ENCODE measurements at places on chromosomes 3 and 15. TPM values are rescaled to one million over a fixed set of nuclear protein-coding genes. Genes with fewer than 3 reads are reported as not detected.

- no peak for DNase-seq
These were observed 99.1 kb upstream of the CHMP2B start for GRCh38 chr3:87128006-87128405.

- no peak for DNase-seq
These were observed 13.9 kb downstream of the STAC start for GRCh38 chr3:36394176-36394575.

- DNase-seq = no peak
These were observed 417.7 kb upstream of the TBL1XR1 start for GRCh38 chr3:177615015-177615414.

GRCh38 chr15:56719774-56720555 lies 13.3 kb downstream of the ZNF280D start:
- no peak for DNase-seq

GRCh38 chr15:48190932-48191573 lies 412 bp upstream of the CTXN2 start:
- peak; percentile 90 for DNase-seq

DNA sequence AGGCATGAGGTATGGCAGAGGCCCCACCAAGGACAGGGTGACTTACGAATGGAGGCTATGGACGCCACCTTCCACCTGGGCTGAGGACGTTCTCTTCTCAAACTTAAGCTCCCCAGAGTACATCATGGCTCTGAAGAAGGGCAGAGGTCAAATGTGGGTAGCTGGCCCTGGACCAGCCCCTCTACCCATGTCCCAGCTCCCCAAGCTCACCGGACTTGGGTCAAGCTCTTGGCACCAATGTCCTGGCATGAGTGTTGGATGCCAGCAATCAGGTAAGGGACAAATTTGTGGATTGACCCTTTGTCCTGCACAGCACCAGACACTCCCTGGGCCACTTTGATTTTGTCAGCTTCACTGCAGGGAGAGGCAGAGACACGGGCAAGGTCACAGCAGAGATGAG lies 2.5 kb downstream of the NDUFAF3 start:
- no peak for DNase-seq

DNA sequence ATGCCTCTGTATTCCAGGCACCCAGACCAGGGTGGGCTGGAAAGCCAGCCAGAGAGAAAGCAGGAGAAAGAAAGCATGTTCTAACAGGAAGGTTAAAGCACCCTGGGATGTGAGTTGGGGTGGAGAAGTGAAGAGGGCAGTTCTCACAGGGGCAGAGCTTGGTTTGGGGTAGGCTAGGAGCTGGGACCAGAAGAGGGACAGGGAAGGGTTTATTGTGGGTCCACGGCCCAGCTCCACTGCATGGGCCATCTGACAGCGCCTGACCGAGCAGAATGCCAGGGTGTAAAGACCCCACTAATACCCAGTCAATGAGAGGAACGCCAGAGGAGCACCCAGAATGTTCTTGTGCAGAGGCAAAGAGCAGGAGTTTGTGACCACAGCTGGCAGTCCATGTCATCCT lies 27.1 kb upstream of the MAGEF1 start:
- no peak for DNase-seq

DNA sequence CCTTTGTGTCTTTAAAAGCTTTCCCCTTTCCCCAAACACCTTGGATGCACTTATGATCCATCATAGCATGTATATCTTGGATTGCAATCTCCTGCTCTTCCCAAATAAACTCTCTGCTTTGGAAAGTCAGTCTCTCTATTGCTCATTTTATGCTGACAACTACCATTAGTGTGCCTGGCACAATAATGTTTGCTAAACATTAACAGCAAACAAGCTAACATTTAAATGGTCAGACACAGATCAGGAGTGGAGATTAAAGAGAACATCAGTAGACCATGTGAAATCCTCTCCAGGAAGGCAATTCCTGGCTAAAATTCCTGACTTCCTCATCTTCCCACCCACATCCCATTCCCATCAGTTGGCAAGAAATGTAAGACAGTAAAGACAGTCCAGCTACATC lies 44.3 kb upstream of the EIF1B start:
- no peak for DNase-seq

DNA sequence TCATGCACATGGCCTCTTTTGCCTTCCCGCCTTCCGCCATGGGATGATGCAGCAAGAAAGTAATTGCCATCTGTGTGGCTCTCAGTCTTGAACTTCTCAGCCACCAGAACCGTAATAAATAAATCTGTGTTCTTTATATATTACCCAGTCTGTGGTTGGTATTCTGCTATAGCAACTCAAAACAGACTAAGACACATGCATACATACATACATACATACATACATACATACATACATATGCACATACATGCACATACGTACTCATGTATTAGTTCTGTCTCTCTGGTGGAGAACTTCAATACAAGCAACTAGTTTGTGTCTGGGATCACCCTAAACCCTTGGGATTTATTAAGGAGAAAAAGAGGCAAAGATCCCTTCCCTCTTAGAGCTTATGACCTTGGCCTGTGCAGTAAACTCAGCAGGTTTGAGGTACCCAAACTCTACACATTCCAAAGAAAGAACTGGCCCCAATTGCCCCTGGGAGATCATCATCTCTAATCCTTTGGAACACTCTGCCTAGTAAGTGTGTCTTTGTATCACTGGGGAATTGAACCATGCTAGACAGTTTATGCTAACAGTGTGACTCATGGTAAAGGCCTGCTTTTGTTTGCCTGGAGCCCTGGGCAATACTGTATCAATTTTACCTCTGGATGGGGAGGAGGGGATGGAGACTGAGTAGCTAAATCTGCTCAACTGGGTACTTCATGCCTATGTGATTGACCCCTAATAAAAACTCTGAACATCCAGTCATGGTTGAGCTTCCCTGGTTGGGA lies 115.6 kb upstream of the LMCD1 start:
- DNase-seq = no peak

Gene ACP3
- not detected for total RNA-seq

Gene CMC1
- 14.7 TPM for total RNA-seq

Gene BBS4
- total RNA-seq = 27.2 TPM

Gene CA12
- 1.1 TPM for total RNA-seq

Gene MESD
- total RNA-seq = 31.9 TPM

Gene ARHGAP31
- 6.3 TPM for total RNA-seq

Gene CCDC13
- total RNA-seq = 2.0 TPM

Gene RLBP1
- total RNA-seq = 6.3 TPM

Gene APBA2
- 79.9 TPM for total RNA-seq

Gene COLQ
- total RNA-seq = 2.8 TPM

Gene RNF111
- total RNA-seq = 37.4 TPM

Gene CKMT1B
- total RNA-seq = 1.9 TPM

Gene ZNF654
- total RNA-seq = 8.6 TPM

Gene SLMAP
- total RNA-seq = 45.7 TPM
